ENCODE measurements at places on chromosomes 7 and 10.

DNA sequence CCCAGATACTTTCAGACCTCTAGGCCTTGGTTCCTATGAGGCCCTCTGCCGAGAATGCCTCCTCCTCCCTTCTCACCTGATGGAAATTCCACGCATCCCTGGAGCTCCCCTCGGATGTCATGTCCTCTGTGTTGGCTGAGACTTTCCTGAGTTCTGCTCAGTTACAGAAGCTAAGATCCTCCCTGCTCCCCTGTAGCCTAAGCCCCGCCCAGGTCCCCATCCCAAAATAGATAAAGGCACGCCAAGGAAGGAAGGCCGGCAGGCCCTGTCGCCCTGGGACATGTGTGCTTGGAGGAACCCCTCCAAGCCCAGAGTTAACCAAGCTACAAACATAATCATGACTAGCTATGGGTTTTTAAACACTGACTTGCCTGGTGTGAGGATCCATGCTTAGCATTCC, 123.5 kb downstream of the SORBS1 start:
- DNase-seq, result no peak

GRCh38 chr7:26365077-26365900, 73.6 kb downstream of the SNX10 start:
- peak; percentile 13 for DNase-seq

GRCh38 chr10:73018632-73019031, 64.0 kb upstream of the PLA2G12B start:
- DNase-seq, result no peak

- DNase-seq, result no peak
These were observed 168.6 kb upstream of the CSTF2T start for GRCh38 chr10:51867956-51868355.

DNA sequence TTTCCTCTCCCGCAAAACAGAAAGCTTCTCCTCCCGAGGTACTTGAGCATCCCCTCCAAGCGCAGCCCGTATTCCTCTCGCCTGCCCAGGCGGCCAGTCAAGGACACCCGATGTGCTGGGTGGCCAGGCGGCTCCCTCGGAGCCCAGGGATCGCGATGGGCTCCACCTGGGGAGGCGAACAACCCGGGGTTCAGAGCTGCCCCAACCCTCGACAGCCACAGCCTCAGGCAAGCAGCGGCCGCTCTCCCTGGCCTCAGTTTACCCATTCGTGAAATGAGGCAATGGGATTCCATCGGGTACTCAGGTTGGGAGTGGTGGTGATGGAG, 147.4 kb downstream of the CYP26A1 start:
- DNase-seq, result no peak

GRCh38 chr7:69782917-69783684, 184.8 kb downstream of the AUTS2 start:
- peak; percentile 43 for DNase-seq

GRCh38 chr7:108136191-108136688, 6.1 kb upstream of the LAMB4 start:
- DNase-seq, result no peak

GRCh38 chr7:70343519-70343918, 745.2 kb downstream of the AUTS2 start:
- no peak for DNase-seq

- no peak for DNase-seq
These were observed 457 bp downstream of the NSUN5 start for GRCh38 chr7:73308074-73308664.

- no peak for DNase-seq
These were observed 1055.3 kb downstream of the REEP3 start for GRCh38 chr10:64576497-64576896.

GRCh38 chr10:124719213-124719851, 24.8 kb downstream of the FAM53B start:
- peak; percentile 64 for DNase-seq

GRCh38 chr7:13091974-13092707, 404.7 kb downstream of the ARL4A start:
- DNase-seq, result no peak

DNA sequence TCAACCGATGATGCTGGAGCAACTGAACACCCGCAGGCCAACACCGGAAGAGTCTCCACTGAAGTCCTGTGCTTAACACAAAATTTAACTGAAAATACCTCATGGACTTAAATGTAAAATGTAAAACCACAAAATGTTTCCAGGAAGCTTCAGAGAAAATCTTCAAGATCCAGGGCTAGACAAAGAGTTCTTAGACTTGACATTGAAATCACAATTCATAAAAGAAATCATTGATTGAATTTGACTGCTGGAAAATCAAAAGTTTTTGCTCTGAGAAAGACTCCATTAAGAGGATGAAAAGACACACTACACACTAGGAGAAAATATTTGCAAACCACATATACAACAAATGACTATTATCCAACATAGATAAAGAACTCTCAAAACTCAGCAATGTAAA, 234.7 kb upstream of the PPP2R2D start:
- no peak for DNase-seq

DNA sequence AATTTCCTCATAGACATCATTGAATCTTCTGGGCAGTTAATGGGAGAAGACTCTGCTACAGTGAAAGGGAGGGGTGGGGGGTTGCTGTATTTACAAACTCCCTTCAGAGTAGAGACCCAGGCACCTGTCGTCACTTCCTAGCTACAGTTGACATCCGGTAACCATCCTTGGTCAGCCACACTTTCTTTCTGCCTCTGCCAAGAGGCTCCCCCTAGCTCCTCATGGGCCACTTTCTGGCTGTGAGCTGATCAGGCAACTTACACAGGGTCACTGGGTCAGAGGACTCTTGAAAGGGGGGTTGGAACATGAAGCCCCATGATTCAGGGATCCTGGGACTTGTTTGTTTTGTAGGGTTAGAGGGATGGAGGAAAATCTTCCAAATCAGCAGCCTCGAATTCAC, 1.2 kb downstream of the TECPR1 start:
- DNase-seq, result no peak

GRCh38 chr10:68595513-68595912, 35.4 kb downstream of the TET1 start:
- DNase-seq, result no peak

GRCh38 chr7:114478384-114478783, 63.8 kb downstream of the FOXP2 start:
- DNase-seq, result no peak

DNA sequence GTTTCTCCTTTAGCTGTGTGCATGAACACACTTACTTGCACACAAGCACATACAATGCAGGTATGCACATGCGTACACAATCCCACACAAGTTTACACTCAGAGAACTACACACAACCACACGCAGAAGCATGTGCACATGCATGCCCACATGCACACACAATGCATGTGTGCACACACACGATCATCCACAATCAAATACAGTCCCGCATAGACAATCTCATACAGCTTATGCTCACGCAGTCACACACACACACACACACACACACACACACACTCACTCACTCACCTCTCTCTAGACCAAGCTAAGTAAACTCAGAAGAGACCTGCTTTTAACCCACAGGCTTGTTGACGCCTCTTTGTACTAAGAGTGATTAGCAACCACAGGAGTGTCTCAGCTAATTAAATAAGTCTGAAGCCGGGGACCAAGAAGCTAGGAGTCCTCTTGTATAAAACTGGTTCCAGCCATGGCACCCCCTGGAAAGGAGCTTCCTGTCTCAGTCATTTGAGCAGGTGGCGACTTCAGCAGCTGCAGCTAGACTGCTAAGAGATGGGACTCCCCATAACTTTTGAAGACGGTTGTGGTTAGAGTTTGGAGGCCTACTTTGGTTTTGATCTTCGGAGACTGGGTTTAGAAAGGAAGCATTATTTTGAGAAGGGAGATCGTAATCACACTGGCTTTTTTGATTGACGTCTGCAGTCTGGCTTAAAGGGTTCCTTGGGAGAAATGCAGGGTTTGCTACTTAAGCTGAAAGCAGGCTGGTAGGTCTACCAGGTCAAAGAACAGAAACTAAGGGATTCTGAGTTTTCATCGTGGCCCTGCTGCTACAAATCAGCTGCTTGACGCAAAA, 82.3 kb upstream of the ADRB1 start:
- DNase-seq, result no peak

DNA sequence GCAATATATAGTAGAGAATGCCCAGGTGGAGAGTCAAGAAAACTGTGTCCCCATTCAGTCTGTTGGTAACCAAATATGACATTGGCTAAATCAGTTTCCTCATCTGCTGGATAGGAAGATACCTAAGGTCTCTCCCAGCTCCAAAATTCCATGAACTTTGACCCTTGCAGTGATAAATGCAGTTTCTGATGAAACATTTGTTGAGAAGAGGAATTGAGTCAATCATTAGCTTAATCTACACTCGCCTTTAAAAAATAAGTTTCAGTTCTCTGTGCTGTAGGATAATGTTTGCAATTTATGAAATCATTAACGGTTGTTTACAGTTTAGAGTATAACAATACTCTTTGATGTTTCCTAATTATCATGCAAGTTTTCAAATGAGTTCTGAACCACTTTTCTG, 38.0 kb upstream of the SLC25A13 start:
- DNase-seq, result no peak

- DNase-seq, result no peak
These were observed 53.0 kb downstream of the STEAP1B start for GRCh38 chr7:22447008-22447407.

GRCh38 chr7:1738511-1738910, 68.4 kb downstream of the ELFN1 start:
- DNase-seq, result no peak

DNA sequence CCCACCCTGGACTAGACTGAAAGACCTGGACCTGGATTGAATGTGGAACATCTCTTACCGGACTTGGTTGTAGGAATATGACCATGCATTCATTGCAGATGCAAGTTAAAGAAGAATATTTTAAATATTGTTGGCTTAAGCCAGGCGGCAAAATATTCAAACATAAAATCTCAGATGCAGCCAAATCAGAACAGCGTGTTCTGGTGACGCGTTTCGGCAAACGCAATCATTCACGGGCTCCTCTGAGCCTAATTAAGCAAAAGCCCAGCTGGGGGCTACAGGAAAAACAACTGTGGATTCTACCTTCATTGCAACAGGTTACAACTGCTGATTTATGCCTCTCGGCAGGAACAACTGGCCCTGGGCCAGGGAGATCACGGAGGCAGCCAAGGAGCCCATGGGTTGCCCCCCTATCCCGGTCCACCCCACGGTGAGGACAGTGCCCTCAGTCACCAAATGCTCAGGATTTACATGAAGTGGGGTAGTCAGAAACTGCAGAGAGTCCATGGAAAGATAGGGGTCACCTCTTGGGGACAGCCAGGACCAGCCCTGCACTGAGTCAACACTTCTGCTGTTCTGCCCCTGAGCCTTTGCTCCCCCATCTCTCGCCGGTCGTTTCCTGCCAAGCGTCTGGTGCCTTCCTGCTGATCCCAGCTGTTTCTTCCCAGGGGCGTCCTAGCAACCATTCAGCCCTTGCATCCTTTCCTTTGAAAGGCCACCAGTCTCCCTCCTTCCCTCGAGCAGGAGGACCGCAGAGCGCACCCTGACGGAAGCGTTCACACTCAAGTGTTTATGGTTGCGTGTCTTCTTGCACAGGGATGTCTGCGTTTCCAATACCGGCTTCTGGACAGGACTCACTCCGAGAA, 64.4 kb upstream of the SFMBT2 start:
- DNase-seq, result no peak

DNA sequence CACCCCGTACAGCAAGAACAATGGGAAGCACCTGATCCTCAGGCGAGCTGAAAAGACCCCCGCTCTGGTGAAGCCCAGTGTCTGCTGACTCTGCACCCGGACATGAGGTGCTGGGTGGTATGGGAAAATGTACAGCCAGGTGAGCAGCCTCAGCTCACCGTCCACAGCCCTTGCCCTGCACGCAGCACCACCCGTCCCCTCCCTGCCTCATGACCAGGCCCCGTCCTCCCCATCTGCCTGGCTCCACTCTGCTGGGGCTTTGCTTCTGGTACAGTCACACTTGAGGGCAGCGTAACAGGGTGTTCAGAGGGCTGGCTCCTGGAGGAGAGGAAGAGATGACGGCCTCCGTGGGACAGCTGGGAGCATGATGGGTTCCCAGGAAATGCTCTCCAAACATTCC, 49.1 kb downstream of the NCAPG2 start:
- DNase-seq, result no peak

- DNase-seq, result no peak
These were observed 57.8 kb downstream of the TBXAS1 start for GRCh38 chr7:139886899-139887298.

DNA sequence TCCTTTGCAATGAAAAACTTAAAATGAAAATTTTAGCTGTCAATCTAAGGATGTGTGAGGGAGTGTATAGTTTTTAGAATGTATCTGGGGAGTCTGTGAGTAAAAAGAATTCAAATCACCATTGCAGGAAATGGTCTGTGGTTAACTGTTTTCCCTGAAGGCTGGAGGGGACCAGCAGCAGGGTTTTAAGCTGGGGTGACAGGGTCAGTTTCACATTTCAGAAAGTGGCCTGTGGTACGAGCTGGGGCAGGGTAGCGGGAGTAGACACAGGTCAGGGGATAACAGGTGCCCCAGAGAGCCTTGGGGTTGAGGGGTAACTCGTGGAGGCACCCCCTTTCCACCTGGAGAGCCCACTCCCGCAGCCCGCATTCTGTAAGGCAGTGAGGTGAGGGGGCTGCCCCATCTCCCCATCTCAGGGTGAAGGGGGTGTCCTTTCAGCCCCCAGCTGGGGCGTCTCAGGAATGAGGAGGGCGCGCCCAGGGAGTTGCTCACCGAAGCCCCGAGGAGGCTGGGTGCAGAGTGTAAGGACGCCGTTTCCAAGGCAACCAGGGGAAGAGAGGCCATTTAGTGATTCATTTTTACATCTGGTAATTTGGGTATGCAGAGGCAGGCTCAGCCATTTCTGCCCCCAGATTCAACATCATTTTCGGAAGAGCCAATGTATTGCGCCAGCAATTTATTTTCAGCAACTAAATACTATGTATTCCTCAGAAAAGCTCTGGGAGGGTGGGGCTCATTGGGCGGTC, 168.9 kb downstream of the SLIT1 start:
- DNase-seq, result no peak
